ENCODE measurements at places on chromosomes 11 and 22.

DNA sequence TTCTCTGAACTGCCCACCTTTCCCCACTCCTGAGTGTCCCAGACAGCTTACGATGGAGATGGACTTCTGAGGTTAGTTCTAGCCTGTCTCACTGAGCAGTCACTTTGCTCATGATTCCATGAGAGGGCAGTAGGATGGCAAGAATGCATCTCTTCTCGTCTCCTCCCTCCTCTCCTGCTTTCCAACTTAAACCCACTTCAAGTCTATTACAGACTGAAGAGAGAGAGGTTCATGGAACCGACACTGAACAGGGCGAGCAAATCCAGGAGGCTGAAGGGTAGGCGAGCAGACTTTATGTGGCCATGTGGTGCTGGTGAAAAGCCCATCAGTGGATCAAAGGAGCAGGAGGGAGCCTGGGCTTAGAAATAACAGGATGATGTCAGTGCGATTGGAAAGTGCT lies 38.6 kb downstream of the CEP164 start:
- no peak for DNase-seq

GRCh38 chr22:44600207-44600785 lies 101.7 kb upstream of the PRR5 start:
- DNase-seq: no peak

DNA sequence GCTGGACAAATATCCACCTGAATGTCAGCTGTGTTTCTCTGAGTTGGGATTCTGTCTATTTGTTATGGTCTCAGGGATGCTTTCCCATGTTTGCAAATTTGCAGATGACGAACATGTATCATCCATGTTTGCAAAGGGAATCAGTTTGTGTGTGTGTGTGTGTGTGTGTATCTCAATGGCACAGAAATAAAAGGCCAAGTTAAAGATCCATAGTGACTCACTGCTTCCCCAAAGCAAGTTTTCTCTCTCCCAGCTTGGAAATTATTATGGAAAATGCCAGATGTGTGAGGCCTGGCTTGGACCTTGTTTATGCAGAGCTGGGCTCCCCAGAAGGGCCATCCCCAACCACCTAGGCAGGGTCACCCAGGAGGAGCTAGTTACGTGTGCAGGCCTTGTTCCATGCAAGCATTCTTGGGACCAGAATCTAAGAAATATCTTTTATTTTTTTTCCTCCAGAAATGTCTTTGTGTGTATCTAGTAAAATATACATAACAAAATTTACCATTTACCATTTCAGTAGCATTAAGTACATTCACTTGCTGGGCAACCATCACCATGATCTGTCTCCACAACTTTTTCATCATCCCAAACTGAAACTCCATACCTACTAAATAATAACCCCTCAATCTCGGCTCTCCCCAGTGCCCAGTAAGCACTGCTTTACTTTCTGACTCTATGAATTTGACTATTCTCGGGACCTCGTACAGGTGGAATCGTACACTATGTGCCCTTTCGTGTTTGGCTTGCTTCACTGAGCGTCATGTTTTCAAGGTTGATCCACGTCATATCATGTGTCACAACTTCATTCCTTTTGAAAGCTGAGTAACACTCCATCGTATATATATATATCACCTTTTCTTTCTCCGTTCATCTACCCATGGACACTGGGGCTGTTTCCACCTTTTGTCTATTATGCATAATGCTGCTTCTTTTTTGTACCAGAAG lies 56.6 kb upstream of the WNT7B start:
- no peak for DNase-seq

DNA sequence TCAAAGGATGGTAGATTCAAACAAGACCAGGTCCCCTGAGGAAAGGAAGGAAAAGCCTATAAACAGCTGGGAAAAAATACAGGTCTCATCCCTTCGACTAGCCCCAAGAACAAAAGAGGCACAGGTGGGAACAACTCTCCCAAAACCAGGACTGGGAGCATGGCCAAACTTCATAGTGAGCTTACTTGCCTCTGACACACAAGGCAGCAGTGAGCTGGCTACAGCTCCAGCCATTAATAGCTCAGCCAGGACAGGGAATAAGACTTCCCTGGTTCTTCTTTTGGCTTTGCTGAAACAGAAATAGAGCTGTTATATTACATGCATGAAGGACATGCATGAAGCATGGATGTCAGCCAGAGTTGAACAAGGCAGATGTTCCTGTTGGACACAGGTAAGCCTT lies at the start of gene OR10A2:
Gene OR10A2, plus strand, starts transcription at position 97 of the 400 bp plus-strand sequence. CDS start 6,698 bp downstream, outside the sequence.
- no peak for DNase-seq

Measured in cortex of kidney (tissue), 1 donor.